ENCODE measurements at places on chromosomes 2 and 18. TPM values are rescaled to one million over a fixed set of nuclear protein-coding genes. Genes with fewer than 3 reads are reported as not detected.

Gene LMAN2L
- total RNA-seq, result 18.1 TPM

Gene ADAM23
- total RNA-seq, result 3.6 TPM

Gene MDH1B
- 2.3 TPM for total RNA-seq

Gene DYSF
- 50.1 TPM for total RNA-seq

DNA sequence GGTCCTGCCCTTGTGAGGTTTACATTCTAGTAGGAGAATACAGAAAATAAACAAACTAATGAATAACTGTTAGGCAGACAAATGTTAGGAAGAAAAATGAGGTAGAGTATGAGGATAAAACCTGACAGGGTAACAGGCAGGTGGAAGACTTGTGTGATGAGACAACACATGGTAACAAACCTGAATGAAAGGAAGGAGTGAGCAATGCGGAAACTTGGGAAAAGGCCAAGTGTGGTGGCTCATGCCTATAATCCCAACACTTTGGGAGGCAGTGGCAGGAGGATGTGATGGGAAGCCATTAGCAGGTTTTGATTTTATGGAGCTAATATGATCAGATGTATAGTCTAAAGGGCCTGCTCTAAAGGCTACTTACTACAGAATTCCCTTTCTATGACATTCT, 74.2 kb downstream of the INO80D start:
- no peak for ATAC-seq

- ATAC-seq, result no peak
Observed at GRCh38 chr2:165197346-165197745, 6.5 kb downstream of the SCN3A start.

DNA sequence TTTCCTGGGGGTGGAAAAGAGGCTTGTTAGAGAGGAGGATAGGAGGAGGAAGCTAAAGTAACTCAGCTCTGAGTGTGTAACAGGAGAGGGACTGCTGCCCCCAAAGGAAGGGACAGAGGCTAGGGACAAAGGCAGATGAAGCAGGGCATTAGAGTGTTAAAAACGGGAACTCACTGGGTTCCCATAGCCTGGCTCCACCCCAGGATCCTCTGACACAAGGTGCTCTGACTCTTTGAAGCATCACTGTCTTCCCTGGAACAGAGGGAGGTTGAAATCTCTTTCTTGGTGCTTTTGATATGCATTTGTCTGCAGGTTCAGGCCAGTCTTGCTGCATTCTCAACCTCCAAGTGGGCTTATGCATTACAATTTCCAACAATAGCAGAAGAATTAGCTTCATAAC, 22.9 kb downstream of the IL36A start:
- no peak for ATAC-seq

GRCh38 chr2:186734957-186735734, 41.3 kb downstream of the FAM171B start:
- no peak for ATAC-seq

GRCh38 chr2:114185501-114185900, 256.9 kb upstream of the DPP10 start:
- no peak for ATAC-seq

GRCh38 chr2:168336786-168337388, 89.5 kb upstream of the STK39 start:
- peak; percentile 48 for ATAC-seq

GRCh38 chr18:79495591-79496071, 99.9 kb downstream of the NFATC1 start:
- no peak for ATAC-seq

DNA sequence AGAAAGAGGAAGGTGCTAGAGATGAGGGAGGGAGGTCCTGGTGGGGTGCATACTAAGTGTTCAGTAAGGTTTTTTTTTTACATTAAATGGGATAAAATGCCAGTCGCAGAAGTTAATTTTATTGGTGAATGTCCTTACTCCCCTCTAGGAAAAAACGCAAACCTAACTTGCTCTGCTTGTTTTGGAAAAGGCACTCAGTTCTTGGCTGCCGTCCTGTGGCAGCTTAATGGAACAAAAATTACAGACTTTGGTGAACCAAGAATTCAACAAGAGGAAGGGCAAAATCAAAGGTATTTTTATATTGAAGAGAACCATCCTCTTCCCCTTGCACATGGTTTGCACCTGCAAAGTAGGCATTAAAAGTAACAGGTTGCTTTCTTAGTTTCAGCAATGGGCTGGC, 12.7 kb upstream of the IL18R1 start:
- no peak for ATAC-seq

- ATAC-seq, result no peak
Observed at GRCh38 chr2:35080231-35080910, 1275.2 kb upstream of the CRIM1 start.

GRCh38 chr2:236901956-236902355, 183.7 kb upstream of the COPS8 start:
- no peak for ATAC-seq

DNA sequence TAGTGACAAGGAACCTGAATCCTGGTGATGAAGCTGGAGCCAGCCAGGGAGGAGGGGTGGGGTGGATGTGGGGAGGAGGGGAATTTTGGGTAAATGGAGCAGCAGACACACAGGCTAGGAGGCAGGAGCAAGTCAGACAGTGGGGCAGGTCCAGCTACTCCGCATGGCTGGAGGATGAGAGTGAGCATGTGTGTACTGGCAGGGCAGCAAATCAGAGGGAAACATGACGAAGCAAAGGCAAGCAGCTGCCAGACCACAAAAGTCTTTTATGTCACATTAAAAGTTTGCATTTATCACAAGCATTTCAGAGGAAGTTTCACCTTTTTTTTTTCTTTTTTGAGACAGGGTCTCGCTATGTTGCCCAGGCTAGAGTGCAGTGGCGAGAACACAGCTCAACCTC, 11.9 kb upstream of the KIDINS220 start:
- no peak for ATAC-seq

- ATAC-seq, result no peak
Observed at GRCh38 chr2:196839574-196839973, 30.4 kb upstream of the C2orf66 start.

GRCh38 chr2:235049069-235049468, 97.3 kb downstream of the SH3BP4 start:
- ATAC-seq, result no peak

DNA sequence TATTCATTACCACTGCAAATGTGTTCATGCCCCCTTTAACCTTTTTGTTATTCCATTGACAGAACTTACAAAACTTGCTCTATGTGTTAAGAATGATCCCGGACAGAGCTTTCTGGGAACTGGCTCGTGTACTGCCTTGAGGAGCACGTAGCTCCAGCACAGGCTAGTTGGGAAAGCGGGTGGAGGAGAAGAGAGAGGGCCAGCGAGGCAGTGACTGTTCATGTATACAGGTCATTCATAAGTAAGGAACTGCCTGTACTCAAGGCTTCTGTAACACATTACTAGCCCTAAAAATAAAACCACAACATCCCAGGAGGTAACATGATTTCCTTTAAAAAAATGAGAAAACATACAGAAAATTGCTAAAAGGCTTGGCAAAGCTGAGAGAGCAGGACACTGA, 109.0 kb downstream of the STK39 start:
- ATAC-seq, result peak; percentile 58

GRCh38 chr2:46036929-46037328, 260.3 kb upstream of the EPAS1 start:
- no peak for ATAC-seq

GRCh38 chr2:136141510-136142149, 23.7 kb upstream of the CXCR4 start:
- ATAC-seq, result no peak

GRCh38 chr2:215160081-215160480, 21.7 kb upstream of the ABCA12 start:
- no peak for ATAC-seq

All from gastroesophageal sphincter (tissue), 4 donors.